ENCODE measurements at places on chromosomes 12 and 14.

DNA sequence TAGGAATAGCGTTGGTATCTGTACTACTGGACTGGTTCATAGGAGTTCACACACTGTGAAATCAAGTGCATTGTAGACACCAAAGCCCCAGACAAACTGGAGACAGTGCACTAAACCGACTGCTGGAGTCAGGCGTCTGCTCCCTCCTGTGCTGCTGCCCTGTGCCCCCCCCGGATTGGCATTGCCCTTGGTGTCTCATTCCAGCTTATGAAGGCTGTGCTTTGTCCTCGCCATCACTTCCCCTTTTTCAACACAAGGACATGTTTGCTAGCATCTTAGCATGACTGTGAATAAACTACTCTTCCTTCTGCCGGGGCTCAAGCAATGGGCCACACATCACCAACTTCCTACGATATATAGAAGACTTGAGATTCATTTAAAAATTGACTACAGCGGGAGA lies 84.0 kb downstream of the TMCC3 start:
- H3K36me3 ChIP-seq, result peaks cover 46% of the 10 kb centered on the region
- H3K4me3 ChIP-seq, result no peak overlapping the region
- peaks cover 14% of the 10 kb centered on the region for H3K27me3 ChIP-seq
- H3K27ac ChIP-seq, result peak overlapping the region; percentile 27
- peaks cover 45% of the 10 kb centered on the region for H3K4me1 ChIP-seq

DNA sequence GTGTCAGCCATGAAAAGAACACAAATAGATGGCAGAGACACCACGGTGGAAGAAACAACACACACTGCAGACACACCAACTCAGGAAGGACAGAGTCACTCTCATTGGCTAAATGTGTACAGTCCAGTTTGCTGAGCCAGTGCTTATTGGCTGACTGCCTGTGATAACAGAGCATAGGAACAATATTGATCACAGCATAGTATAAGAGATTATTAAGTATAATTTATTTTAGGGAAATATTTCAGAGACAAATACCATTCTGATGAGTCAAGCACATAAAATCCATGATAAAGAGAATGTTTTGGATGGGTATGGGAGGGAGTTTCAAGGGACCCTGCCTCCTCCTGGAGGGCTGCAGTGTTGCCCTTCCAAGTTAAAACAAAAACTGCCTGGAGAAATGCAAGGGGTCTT lies 50.9 kb downstream of the BTG1 start:
- no peaks in the 10 kb centered on the region for H3K4me1 ChIP-seq
- H3K4me3 ChIP-seq, result no peak overlapping the region
- DNase-seq, result no peak
- peaks cover 5% of the 10 kb centered on the region for H3K36me3 ChIP-seq
- H3K27ac ChIP-seq, result peak overlapping the region; percentile 33

DNA sequence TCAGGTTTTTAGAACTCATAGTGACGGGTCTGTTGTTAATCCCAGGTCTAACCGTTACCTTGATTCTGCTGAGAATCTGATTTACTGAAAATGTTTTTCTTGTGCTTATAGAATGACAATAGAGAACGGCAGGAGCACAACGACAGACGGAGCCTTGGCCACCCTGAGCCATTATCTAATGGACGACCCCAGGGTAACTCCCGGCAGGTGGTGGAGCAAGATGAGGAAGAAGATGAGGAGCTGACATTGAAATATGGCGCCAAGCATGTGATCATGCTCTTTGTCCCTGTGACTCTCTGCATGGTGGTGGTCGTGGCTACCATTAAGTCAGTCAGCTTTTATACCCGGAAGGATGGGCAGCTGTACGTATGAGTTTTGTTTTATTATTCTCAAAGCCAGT lies 34.4 kb downstream of the PSEN1 start:
- no peaks in the 10 kb centered on the region for H3K27me3 ChIP-seq
- DNase-seq, result no peak
- peaks cover 64% of the 10 kb centered on the region for H3K36me3 ChIP-seq
- no peak overlapping the region for H3K4me3 ChIP-seq
- no peak overlapping the region for H3K27ac ChIP-seq

DNA sequence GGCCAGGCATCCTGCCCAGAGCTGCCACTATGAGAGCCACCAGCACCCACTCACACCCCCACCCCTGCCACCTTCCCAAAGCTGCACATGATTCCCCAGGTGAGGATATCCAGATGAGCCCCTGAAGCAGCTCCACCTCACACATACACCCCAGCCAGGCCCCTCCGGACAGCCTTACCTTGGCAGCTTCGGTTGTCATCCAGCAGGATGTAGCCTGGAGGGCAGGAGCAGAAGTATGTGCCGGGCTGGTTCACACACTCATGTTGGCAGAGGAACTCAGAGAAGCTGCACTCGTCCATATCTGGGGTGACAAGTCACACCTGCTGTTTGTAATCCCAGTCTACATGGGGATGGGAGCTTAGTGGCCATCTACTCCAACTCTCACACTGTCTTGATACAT lies 15.4 kb upstream of the TC2N start:
- peaks cover 16% of the 10 kb centered on the region for H3K27me3 ChIP-seq
- H3K4me1 ChIP-seq, result peaks cover 38% of the 10 kb centered on the region
- H3K36me3 ChIP-seq, result no peaks in the 10 kb centered on the region

- peaks cover 3% of the 10 kb centered on the region for H3K27me3 ChIP-seq
- H3K36me3 ChIP-seq, result peaks cover 97% of the 10 kb centered on the region
- DNase-seq, result no peak
- peaks cover 22% of the 10 kb centered on the region for H3K4me1 ChIP-seq
- peak overlapping the region; percentile 13 for H3K4me3 ChIP-seq
- H3K27ac ChIP-seq, result peak overlapping the region; percentile 79
These were observed 111.6 kb downstream of the SCAF11 start for GRCh38 chr12:45878630-45879255.

DNA sequence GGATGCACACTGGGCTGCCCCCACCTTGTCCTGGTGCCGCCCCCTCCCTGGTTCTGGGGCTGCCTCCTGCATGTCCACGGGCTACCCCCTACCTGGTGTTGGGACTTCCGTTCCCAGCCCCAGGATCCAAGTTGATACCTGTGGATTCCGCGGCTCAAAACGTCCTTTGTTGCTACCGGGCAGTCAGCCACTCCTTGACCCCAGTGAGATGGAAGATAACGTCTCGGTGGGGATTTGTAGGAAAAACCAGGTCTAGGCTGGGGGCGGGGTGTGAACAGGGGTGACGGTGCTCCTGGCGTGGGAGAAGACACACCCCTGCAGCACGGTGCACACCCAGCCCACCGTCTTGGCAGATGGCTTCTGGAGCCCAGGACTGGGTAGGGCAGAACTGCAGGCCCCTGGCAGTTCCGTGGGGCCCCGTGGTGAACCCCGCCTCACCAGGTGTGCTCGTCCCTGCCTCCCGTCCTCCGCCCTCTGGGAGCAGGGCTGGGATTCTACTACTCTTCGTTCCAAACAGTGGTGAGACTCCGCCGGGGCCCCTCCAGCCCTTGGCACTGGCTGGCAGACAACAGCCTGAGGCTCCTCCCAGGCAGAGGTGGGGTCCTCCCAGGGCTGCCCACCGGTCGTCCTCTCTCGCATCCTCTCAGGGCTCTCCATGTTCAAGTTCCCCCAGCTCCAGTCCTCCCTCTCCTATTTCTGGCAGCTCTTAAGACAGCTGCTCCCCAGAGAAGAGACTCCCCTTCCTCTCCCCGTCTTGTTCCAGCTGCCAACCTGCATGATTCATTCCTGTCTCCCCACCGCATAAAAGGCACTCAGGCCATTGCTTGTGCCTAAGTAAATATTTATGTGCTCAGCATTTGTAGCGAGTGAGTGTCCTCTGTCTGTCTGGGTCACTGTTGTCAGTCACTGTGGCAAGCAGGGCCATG lies 75.5 kb downstream of the FBXL14 start:
- peaks cover 21% of the 10 kb centered on the region for H3K36me3 ChIP-seq
- DNase-seq, result no peak
- no peak overlapping the region for H3K27ac ChIP-seq
- peaks cover 17% of the 10 kb centered on the region for H3K27me3 ChIP-seq
- H3K4me3 ChIP-seq, result peak overlapping the region; percentile 37

- no peaks in the 10 kb centered on the region for H3K36me3 ChIP-seq
- H3K4me3 ChIP-seq, result no peak overlapping the region
- H3K4me1 ChIP-seq, result no peaks in the 10 kb centered on the region
- no peak overlapping the region for H3K27ac ChIP-seq
- no peaks in the 10 kb centered on the region for H3K27me3 ChIP-seq
These were observed 303.8 kb downstream of the BTG1 start for GRCh38 chr12:91841822-91842221.

- H3K27ac ChIP-seq, result peak overlapping the region; percentile 33
- DNase-seq, result no peak
- no peak overlapping the region for H3K4me3 ChIP-seq
- H3K4me1 ChIP-seq, result no peaks in the 10 kb centered on the region
- H3K27me3 ChIP-seq, result peaks cover 5% of the 10 kb centered on the region
These were observed 85.4 kb upstream of the PLXNC1 start for GRCh38 chr12:94062796-94063635.

- no peak for DNase-seq
- H3K27ac ChIP-seq, result no peak overlapping the region
- peak overlapping the region; percentile 99 for H3K4me3 ChIP-seq
These were observed 1.9 kb downstream of the SRGAP1 start for GRCh38 chr12:63846238-63846967.

- H3K27ac ChIP-seq, result no peak overlapping the region
- peaks cover 3% of the 10 kb centered on the region for H3K27me3 ChIP-seq
- peaks cover 7% of the 10 kb centered on the region for H3K36me3 ChIP-seq
- DNase-seq, result no peak
- H3K4me1 ChIP-seq, result peaks cover 7% of the 10 kb centered on the region
These were observed 203.1 kb downstream of the PTPRO start for GRCh38 chr12:15525441-15525840.

DNA sequence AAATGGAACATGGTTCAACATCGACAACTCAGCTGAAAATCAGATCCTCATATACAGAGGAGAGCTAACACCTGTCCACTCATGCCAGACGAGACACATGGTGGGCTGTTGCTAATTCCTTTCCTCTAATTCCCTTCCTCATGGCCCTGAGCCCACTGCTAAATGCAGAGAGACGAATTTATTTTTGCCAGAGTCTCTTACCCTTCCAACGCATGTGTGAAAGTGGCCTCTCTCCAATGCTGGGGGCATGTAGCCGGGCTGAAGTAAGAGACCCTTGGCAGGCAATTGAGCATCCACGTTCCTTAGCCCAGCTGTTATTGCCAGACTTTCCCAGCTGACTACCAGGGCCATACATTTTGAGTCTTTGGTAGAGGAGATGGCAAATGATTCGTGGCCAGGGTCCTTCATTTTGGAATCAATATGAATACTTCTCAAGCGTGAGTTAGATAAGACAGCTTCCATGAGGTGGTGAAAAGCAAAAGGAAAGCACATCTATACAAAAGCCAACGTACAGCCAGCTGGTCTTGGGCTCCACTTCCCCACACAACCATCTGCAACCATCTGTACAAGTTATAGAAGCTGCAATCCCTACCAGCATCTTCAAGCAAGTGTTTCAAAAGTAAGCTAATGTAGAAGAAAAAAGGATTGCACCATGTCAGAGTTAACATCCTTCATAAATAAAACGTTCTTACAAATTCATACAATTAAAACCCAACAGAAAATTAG lies 28.6 kb downstream of the CORO1C start:
- peak overlapping the region; percentile 2 for H3K27ac ChIP-seq
- peaks cover 55% of the 10 kb centered on the region for H3K36me3 ChIP-seq
- peaks cover 56% of the 10 kb centered on the region for H3K4me1 ChIP-seq
- no peak for DNase-seq

DNA sequence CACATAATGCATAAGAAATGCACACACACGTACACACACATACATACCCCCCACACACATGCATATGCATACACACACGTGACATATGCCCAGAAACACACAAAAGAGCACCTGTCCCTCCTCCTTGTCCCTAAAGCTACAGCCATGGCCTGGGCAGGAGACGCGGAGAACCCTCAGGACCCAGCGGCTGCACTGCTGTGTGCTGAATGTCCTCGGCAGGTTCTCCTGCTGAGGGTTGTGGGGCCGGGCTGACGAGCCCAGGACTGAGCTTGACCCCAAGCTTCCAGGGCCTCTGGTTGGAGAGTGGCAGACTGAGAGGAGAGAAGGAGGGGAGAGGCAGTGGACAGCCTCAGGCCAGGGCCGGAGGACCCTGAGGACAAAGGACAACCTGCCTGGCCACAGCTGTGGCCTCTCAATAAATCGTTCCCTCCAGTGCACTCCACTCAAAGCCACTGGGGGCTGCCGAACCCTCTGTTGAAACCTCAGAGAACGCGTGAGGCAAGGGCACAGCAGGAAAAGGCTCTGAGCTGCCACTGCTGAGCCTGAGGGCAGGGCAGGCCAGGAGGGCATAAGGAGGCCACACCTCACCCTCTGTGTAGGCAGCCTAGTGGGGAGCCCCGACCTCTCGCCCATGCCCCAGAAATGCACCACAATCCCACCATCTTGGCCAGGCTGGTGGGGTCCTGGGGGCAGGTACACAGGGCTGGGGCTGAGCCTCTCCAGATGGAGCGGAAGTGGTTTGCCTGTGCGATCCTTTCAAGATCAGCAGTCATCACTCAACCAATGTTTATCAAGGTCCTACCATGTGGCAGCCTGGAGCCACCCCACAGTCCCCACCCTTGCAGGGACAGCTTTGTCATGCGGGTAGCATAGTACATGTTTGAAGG lies 3.1 kb downstream of the CACNA2D4 start:
- DNase-seq, result no peak

DNA sequence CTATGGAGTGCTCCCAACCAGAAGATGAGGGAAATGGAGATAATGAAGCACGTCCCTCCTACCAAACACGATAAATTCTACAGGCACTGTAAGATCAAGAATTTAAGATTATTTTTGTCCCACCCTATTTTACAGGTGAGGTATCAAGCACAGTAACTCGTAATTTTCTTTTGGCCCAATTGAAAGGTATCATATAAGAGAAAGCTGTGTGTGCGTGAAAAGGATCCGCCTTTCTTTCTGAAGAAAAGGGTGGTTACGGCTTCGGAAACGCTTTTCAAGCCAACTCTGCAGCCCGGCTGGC lies 733 bp upstream of the KLHDC2 start:
- H3K36me3 ChIP-seq, result peaks cover 10% of the 10 kb centered on the region
- peak overlapping the region; percentile 94 for H3K4me3 ChIP-seq
- H3K27ac ChIP-seq, result peak overlapping the region; percentile 99
- H3K4me1 ChIP-seq, result peaks cover 40% of the 10 kb centered on the region

GRCh38 chr14:87772854-87773253 lies 220.1 kb downstream of the GALC start:
- H3K36me3 ChIP-seq, result no peaks in the 10 kb centered on the region
- peaks cover 7% of the 10 kb centered on the region for H3K27me3 ChIP-seq
- no peak overlapping the region for H3K4me3 ChIP-seq
- DNase-seq, result no peak

- DNase-seq, result no peak
- no peaks in the 10 kb centered on the region for H3K27me3 ChIP-seq
- no peaks in the 10 kb centered on the region for H3K4me1 ChIP-seq
- H3K27ac ChIP-seq, result no peak overlapping the region
- H3K4me3 ChIP-seq, result no peak overlapping the region
These were observed 277.8 kb downstream of the ALX1 start for GRCh38 chr12:85557850-85558249.

GRCh38 chr14:77067632-77068516 lies 30.2 kb upstream of the CIPC start:
- peaks cover 4% of the 10 kb centered on the region for H3K36me3 ChIP-seq
- peaks cover 69% of the 10 kb centered on the region for H3K4me1 ChIP-seq
- H3K27ac ChIP-seq, result no peak overlapping the region
- peaks cover 8% of the 10 kb centered on the region for H3K27me3 ChIP-seq
- peak; percentile 72 for DNase-seq

Measured in nephron progenitor cell (in vitro differentiated cells).